Renal cortex interstitium (tissue), 15 donors: ENCODE measurements at places on chromosomes 2 and 18.

- DNase-seq = no peak
Measured at GRCh38 chr2:218998414-218999002, 5.3 kb upstream of the CRYBA2 start.

DNA sequence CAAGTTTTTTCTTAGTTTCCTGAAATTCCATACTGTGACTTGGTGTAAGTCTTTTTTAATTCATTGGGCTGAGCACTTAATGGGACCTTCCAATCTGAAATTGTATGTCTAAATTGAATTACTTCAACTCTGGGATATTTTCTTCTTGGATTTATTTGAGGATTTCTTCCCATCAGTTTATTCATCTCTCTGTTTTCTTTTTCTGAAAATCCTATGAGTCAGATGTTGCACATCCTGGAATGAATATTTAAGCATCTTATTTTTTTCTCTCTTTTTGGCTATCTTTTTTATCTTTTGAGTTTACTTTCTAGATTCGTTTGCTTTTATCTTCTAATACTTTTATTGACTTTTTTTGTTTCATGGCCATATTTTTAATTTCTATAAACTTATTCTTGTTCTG is 55.4 kb upstream of the ACYP2 start:
- no peak for DNase-seq

DNA sequence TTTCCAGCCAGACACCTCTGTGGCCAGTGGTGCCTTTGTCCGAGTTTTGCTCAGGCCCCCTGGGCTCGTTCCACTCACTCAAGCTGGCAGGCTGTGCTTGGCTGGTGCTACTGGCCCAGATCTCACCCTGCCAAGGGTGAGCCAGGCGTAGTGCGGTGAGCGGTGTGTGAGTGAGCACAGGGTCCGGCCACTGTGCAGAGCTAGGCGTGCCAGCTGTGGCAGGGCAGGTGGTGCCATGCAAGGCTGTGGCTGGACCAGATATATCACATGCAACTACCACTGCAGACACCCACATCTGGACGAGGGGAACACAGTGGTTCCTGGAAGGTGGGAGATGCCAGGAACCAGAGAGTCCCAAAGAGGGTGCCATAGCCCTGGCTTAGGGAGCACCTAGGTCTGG is 70.1 kb downstream of the SRBD1 start:
- no peak for DNase-seq

DNA sequence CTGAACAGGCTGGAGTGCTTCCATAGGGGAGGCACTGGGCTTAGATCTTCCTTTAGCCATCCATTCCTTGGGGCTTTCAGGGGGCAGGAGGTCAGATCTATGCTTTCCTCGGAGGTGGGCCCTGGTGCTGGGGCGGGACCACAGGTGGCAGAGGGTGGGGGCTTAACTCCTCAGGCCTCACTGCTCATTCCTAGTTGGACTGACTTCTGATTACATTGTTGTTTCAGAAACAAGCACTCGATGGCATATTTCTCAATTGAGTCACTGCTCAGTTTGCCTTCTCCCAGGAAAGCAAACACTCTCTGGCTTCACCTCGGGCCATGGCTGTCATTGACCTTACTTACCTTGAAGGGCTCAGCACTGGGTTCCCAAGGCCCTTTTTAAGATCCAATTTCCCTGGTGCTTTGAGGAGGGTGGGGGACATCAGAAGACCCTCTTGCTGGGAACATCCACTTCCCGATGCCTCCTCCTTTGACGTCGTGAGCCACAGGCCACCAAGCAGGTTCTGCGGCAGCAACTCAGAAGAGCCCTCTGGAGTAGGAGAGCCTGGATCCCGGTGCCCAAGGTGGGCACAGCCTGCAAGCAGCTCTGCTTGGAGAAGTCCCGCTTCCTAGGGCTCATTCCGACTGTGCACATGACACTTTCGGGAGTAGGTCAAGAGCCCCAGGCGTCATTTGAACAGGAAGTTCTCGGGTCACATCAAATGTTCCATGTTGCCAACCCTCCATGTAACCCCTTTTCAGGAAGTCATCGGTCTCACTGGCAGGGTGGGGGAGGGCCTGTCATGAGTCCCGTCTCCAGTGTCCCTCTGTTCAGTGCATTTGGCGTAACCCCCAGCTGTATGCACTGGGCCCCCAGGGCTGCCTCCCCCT is 40.6 kb downstream of the SDC1 start:
- no peak for DNase-seq

- DNase-seq = no peak
Measured at GRCh38 chr2:187523325-187523724, 30.9 kb downstream of the TFPI start.

DNA sequence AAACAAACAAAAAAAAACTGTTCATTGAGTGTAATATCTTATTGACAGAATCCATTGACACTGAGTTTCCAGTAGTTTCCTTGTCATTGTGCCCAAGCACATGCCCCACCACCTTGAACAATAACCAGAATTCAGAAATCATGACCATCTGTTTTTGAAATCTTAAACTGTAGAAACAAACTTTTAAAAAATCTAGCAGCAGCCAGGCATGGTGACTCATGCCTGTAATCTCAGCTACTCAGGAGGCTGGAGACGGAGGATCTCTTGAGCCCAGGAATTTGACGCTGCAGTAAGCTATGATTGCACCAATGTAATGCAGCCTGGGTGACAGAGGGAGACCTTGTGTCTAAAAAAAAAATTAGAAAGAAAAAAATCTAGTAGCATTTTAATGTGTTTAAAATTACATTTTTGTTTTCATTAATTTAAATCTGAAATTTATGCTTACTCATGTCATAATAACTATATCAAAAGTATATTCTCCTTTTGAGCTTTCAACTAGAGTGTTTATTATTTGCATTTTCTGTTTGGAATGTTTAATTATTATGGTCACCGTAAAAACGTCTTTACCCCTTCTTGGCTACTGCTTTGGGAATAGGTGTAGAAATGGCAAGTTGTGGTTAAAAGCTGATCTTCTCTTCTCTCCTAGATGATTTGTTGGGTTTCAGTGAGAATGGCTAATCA is 25.2 kb upstream of the STON1 start:
- DNase-seq = no peak

DNA sequence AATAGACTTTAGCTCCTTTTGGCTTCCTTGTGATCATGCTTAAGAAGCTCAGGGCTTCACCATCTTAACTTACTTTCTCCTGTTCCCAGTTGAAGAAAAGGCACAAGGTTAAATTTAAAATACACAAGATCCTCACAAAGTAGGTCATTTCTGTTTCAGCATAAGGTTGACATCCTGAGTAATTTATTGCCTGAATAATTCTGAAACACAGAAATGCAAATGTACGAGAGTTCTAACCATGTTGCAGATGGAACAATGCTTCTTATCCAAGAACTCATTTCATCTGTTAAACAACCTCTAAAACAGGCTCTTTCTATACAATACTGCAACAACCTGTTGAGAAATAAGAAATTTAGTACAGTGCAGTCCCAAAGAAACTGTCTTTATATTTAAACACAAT is 395.2 kb downstream of the BCL11A start:
- DNase-seq = no peak

DNA sequence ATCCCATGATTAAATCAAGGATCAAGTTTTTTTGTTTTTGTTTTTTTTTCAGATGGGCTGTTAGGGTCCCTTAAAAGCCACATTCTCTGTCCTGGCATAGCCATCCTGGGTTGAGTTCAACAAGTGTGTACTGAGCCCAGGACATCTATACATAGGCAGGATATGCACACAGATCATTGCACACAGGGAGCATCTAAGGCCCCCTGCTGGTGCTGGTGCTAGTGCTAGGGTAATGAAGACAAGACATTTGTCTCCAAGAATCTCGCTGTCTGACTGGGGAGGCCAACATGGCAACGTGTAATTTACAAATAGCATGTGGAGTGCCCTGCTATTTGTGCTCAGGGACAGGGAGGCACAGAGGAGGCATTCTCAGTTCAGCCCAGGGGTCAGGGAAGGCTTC is 124.5 kb downstream of the VAPA start:
- DNase-seq = no peak
